LHCN-M2 (cell line): ENCODE measurements at places on chromosomes 13 and 19.

DNA sequence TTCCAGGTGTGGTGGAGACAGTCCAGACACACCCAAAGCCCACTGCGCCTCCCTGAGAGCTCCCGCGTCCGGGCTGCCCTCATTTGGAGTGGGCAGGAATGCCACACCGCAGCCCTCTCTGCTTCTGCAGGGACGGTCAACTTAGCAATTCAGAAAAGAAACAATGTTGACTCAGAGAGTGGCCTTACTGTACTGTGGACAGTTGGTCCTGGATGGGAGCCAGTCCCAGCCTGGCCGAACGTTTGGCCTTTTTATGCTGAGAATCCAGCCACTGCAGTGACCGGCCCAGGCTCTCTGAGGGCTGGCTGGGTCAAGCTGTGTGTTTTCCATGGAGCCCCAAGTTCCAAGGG, 7.2 kb downstream of the GAS6 start:
- peak; percentile 92 for DNase-seq

GRCh38 chr13:30926781-30927180, 5.7 kb upstream of the TEX26 start:
- DNase-seq: no peak

GRCh38 chr13:22108979-22109378, 438.1 kb downstream of the FGF9 start:
- DNase-seq: no peak

DNA sequence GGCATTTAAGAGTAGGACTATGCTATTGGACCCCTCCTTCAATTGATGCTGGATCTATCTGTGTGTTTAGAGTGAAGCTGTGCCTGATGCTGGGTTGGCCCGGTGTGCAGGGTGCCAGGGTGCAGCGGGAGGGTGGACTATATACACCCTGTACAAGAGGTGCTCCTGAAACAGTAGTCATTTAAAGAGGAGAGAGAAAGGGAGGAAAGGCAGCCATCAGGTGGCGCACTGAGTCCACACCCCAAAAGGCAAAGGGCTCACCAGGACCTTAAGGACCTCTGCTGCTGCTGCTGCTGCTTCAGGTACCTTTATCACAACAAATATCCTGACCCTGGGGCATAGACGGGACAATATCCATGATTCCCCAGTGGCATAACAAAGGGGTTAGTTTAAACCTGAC, 39.4 kb downstream of the ZNF136 start:
- DNase-seq: no peak

DNA sequence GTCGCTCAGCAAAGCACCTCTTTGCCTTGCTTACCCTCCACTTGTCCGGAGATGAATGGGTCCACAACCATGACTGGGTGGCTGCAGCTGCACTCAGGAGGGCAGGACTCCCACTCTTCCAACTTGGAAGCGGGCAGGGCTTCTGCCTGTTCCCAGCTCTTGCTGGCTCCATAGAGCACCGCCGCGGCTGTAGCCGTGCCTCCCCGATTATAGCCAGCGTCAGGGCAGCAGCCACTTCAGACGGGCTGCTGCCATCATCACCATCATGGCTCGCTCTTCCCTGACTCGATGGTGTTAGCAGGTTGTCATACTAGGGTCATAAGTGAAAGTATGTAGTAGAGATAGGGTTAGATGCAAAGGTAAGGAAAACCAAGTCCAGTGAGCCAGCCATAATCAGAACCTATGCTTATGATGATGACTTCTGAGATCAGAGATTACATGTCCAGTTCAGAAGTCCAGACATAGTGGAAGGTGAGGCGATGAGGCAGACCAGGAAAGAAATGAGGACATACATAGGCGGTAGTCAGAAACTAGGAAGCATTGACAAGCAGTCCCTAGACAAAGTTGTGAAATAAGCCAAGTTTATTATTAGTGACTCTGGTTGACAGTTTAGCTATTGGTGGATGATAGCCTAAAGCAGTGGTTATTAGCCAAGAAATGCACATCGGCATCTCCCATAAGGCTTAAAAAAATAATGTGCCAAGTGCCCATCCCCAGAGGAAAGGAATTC, 4.4 kb upstream of the INTS6 start:
- DNase-seq: no peak

DNA sequence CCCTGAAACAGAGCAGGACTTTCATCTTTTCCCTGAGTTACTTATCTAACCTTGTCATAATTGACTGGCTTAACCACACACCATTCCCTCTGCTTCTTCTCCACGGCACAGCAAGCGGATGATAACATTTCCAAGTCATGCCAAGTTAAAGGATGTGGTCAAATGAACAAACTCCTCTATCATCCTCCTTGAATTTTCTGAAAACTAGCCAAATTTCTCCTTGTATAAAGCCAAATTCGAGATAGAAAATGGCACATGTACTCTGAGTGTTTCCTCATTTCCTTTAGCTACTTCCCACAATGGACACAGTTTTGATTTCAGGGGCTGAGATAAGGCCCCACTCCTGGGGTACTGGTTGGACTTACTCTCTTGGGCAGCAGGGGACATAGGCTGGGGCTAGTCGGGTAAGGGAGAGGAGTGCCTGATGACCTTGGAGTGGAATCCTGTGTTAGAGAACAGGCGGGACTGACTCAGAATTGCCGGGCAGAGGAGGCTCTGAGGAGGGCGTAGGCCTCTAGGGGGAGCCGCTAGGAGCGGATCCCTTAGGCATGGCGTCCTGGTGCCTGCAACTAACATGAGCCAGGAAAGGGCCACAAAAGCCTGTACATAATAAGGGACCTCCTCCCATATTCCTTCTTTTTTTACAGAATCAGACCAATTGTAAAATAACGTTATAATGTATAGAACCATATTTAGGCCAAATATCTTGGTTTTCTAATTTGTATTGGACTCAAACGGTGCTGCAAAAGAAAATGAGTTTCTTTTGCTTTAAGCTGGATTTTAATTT, 20.3 kb upstream of the TMTC4 start:
- DNase-seq: peak; percentile 82

DNA sequence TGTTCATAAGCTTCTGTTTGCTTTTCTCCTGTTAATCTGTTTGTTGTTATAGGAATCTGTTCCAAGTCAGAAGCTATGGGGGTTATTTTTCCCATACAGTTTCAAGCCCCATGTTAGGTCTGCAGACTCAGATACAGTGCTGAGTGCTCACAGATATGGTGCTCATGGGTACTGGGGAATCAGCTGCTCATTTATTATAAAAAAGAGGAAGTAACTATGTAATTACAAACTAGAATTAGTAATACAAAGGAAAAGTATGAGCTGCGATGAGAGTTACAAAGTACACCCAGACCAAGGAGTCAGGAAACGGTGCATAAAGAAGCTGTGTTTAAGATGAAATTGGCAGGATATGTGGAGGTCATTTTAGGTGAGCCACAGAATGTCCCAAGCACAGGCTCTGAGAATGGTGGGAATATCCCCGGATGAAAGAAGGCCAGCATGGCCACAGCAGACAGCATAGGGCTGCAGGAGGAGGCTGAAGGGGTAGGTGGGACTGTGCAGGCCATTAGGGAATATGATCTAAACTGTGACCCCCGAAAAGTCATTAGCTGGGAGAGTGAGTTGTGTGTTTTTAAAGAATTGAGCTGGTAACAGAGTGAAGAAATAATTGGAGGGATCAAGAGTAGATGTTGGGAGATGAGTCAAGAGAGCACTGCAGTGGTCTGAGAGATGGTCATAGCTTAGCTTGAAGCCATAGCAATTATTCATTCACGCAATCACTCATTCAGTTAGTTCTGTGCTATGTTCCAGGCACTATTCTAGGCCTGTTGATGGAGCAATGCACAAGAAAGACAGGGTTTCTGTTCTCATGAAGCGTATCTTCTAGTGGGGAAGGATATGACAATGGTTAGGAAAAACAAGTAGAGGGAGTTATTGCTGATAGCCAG, 177.4 kb upstream of the UBL3 start:
- DNase-seq: no peak
